ENCODE measurements at places on chromosomes 16 and 17.

DNA sequence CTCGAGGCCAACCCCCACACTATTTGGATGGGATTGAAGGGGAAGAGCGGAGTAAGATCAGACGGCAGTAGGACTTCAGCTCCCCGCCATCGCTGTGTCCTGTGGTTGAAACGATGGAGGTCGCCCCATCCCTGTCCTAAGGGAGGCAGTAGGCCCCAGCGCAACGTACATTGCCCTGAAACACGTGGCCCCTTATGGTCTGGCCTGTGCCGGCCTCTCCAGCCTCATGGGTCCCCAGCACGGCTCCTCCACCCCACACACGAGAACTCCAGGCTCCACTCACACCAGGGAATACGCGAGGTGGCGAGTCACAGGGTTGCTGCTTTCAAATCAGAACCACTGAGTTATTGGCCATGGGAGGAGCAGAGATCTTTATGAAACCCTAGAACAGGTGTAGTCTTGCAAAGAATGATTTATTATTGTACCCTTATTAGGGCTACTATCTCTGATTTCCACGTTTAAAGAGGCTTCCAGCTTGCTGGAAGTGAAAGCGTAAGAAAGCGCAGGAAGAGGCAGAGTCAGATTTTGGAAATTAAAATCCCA, 669 bp upstream of the DCTPP1 start:
- peak; percentile 47 for DNase-seq

DNA sequence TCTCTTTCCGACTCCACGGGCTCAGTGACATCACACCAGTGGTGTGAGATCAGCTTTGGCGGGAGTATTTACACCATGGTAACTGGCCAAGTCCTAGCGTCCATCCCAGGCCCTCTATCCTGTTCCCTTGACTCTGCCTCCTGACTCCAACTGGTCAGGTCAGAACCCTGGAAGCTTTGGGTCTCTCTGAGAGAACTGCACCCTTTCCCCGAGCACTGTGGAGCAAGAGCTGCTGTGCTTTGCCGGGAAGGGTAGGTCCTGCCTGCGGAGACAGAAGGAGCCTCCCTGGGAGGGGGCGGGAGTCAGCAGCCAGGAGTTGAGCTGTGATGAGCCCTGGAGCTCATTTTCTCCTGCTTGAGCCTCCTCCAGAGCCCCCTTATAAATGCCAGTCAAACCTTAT, 212.1 kb upstream of the TNRC6C start:
- no peak for DNase-seq

- DNase-seq = no peak
These were observed 40.2 kb downstream of the CDRT15 start for GRCh38 chr17:14196377-14196997.

GRCh38 chr16:64826374-64826773, 295.5 kb downstream of the CDH11 start:
- DNase-seq = no peak

DNA sequence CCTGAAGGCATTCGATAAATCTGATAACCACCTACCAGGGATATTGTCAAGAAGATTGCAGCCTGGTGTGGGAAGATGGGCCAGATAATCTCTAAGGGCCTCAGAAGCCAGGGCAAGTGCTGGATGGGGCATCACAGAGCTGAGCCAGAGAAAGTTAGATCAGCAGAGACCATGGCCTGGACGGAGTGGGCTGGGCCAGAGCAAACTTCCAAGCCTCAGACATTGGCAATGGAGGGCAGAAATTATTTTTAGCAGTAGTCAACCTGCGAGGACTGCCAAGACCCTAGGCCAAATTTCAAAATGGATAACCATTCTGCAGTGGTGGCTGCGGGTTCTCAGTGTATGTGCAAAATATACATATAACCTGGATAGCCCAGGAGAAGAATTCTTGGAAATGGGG, 18.5 kb downstream of the ERCC4 start:
- no peak for DNase-seq

DNA sequence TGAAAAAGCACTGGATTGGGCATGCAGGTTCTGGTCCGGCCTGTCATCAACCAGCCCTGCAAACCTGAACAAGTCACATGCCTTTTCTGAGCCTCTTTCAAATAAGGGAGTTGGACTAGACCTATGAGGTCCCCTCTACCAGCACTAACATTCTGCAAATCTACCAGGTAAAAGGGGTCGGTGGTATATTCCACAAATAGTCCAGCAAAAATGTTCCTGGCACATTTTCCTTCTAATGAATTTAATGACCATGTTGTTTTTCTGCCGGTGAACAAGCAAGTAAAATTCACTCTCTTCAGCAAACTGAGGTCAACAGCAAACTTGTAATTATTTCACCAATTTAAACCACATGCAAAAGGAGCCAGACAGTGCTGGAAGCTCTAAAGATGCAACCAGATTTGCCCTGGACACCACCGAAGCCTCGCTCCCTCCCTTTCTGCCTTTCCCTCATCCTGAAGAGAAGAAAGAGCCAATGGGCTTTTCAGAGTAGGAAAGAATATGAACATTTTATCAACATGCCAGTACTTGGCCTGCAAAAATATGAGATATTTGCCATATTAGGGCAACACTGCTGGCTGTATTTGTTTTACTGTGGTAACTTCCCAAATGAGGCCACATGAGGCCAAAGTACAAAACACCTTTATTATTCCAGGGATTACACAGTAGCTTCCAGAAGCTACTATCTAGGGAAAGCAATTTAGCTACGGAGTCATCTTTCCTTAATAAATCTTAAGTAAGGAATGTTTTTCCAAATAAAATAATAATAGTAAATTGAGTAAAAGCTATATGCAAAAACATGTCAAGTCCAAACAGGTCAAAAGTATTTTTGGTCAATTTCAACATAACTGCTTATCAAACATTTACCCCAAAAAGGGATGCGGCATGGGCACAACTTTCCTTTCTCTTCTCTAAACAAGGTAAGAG, 45.0 kb downstream of the USP31 start:
- no peak for DNase-seq

DNA sequence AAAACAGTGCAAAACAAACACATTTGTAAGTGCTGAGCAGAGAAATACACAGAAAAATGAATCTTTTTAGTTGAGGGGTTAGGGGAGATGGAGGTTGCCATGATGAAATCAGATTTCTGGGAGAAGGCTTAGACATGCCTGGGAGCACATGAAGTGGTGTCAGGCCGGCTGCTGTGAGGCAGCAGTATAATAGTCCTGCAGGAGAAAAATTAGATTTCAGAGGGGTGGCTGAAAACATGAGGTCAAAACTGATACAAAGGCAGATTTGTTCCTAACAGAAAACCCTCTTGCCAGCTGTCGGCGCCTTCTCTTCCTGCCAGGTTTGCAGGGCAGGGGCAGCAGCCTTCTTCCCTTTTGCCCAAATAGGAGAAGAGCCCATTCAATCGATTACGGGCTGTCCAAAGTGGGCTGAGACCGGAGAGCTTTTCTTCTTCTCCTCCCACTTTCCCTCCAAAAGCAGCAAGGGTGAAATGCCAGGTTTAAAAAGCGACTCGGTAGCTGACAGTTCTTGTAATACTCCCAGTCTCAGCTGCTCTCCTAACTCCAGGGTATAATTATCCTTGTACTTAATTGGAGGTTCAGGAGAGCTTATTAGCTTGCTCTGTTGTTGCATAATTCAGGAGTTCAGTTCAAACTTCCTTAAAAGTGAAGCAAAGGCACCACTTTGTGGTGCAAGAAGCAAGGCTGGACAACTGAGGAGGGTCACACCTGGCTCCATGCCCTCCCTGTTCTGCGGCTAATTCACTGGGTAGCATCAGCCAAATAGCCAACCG, 80.0 kb downstream of the PCTP start:
- no peak for DNase-seq

GRCh38 chr17:63933598-63933997, 1.5 kb upstream of the CD79B start:
- no peak for DNase-seq

GRCh38 chr16:13510425-13511151, 409.4 kb upstream of the ERCC4 start:
- no peak for DNase-seq

DNA sequence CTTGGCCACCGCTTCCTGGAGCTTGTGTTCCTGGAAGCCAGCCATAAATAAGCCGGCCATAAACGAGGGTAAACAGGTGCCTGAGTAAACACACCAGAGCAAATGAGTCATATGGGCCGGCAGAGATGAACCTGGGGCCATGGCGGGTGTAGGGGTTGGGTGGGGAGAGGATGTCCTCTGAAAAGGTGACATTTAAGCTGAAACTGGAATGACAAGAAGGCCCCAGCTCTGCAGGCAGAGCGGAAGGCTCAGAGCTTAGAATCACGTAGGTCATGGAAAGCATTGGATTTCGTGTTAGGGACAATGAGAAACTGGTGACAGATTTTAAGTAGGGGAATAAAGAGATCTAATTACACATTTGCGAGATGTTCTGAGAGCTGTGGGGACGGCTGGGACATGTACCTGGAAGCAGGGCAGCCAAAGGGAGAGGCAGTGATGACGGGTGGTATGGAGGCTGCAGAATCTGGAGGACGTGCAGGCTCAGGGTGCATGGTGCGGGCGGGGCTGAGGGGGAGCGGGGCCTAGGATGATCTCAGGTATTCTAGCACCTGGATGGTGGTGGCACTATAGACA, 8.1 kb upstream of the DNASE1 start:
- no peak for DNase-seq

DNA sequence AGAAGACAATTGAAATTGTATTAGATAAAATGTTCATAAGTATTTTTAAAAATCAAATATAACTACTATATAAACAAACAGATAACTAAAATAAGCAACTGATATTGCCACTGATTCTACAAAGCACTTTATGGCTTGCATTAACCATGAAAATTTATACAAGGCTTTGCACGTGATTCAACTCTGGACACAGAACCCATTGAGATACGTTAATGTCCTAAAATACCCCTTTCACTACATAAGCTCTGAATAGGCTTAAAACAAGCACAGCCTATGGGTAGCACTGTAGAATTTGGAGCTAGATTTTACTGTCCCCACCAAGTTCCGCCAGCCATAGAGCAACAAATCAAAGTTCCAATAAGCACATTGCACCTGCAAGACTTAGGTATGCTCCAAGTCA, 4.5 kb downstream of the ZNF652 start:
- DNase-seq = no peak

DNA sequence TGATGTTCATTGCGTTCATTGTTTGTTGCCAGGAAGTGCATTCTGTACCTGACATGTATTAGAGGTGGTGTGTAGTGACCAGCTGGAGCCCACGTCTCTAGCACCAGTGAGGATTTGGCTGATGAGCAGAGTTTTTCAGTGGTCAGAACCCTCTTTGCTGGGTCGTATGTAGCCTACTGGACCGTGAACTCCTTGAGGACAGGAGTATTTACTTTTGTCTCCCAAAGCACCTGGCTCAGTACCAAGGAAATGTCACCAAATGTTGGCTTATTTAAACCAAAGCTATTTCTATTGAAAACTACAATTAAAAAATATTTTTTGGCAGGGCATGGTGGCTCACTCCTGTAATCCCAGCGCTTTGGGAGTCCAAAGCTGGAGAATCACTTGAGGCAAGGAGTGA, 262.7 kb downstream of the SNX29 start:
- DNase-seq = no peak

GRCh38 chr16:19882186-19882585, 2.5 kb downstream of the GPRC5B start:
- no peak for DNase-seq

DNA sequence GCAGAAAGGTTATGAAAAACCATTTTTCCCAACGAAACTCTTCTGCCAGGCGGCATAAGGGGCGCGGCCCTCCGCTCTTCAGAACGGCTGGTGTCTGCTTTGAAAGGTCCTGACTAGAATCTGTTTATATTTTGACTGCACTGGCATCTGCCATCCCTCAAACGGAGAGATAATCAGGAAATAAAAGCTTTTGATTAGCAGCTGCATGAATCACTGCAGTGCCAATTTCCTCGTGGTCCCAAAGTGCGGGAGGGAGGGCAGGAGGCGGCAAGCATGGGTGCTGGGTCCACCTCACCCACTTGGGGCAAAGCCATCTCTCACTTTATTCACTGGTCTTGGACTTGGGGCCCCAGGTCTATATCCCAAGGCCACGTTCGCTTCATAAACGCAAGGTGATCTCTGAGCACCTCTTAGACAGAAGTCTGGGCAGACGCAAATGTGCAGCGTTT, 49.7 kb downstream of the TBC1D16 start:
- no peak for DNase-seq

DNA sequence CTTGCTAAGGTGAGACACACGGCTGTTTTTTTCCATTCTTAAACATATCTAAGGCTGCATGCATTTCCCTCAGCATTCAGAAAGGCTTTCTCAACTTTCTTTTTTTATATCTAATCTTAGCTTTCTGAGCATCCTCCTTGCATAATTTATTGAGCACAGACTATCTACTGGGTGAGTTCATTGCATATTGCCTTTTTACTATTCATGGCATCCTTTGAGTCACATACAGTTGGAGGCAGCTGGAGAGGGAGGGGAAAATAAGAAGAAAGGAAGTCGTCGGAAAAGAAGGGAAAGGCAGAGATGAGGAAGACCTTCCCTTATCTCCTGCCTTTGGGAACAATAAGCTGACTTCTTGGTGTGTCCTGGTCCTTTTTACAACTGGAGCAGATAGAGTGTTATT, 468.3 kb downstream of the SLC39A11 start:
- DNase-seq = no peak

DNA sequence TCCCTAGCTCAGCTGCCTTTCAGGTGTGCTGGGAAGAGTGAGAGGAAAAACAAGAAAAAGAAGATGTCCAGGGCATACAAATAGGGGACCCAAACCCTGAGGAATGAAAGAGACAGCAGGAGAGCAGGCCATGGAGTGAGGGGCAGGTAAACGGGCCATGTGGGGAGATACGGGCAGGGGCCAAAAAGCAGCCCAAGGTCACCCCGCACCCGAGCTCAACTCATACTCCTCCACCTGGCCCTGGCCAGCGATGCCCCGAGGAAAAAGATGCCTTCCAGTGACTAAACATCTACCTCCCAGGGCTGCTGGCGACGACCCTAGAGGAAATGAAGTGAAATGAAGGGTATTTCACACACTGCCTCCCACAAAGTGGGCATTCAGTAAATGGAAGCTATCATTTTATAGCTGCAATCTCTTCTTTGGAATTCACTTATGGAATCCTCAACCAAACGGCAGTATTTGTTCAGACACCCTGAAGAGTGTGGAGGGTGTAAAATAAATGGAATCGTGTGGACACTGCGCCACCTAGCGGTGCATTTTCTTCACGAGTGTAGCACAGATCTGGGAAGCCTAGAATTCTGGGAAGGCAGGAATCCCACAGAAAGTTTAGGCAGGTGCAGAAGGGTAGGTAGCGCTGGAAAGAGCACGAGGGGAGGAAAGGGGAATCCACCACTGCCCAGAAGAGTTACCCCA, 14.9 kb downstream of the ELAC2 start:
- peak; percentile 91 for DNase-seq

DNA sequence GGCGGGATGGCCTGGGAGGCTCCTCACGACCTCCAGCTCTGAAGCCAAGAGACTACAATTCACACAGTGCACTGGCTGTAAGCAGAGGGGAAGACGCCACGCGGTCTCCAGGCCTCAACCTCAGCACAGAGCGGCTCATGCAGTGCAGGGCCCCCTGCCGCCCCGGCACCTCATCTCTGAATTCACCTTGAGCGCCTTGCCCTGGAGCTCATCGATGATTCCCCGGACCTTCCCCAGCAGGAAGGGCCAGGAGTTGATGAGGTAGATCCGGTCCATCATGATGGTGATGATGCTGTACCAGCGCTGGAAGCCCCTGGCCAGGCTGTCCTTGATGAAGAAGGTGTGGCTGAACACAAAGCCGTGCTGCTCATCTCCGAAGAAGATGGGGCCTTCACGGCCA, 13.2 kb downstream of the FLCN start:
- DNase-seq = no peak
